ENCODE measurements at places on chromosomes 11 and 22.

GRCh38 chr11:65414776-65415498 is 7.7 kb upstream of the NEAT1 start:
- no peak for DNase-seq

GRCh38 chr11:106950067-106950491 is 68.2 kb downstream of the GUCY1A2 start:
- DNase-seq, result peak; percentile 9

DNA sequence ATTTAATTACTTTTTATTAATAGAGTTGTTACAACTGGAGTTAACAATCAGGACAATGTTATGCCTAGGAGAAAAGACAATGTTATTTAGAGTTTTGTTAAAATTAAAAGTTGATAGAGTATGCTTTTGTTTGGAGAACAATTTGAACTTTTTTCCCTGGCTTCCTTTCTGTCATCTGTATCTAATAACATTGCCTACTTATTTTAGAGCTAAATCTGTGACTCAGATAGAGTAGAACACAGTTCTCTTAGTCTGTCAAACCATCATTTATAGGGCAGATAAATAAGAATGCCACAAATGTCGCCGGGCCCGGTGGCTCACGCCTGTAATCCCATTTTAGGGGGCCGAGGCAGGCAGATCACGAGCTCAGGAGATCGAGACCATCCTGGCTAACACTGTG is 28.9 kb upstream of the YAP1 start:
- DNase-seq, result no peak

DNA sequence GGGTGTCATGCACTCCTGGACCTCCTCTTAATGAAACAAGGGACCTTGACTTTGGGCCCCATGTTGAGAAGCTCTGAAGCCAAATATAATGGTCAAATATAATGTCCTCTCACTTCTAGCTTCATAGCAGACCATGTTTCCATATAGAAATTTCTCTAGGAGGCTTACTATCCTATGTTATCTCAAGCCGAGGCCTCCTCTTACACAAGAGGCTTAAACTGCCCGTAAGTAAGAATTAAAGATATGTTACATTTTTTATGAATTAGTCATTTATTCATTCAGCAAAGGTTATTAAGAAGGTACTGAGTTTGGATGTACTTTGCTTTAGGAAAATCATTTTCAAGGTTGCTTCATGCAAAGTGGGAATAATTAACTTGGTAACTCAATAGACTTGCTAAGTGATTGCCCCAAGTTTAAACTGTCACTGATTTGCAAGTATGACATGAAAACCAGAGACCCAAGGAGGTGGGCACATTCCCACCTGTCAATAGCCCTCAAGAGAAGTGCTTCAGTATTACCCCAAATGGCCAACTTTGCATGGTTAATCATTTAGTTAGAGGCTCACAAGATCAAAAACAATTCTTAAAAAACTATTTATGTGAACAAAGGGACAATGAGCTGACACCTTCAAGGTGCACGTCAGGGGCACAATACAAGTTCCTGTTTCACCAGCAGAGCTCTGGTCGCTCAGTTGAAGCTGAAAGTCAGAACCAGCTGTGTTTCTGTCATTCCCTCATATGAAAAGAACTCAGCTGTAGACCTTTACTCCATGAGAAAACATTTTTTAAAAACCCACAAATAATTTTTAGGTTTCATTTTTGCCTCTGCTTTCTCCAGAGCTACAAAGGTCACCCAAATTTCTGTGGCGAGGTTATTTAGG is 20.9 kb downstream of the BDNF start:
- DNase-seq, result no peak

DNA sequence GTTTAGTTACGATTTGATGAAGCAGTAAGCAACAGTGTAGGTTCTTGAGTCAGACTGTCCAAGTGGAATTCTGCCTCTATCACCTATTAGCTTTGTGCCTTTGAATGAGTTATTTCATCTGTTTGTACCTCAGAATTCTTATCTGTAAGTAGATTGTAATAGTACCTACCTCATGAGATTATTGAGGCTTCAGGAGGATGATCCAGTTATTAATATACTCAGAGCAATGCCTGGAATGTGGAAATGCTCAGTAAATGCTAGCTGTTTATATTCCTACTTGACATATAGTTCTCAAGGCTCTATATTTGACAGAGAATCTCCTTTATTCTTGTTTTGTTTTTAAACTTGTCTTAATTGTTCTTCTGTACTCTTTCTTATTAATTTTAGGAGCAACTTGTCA is 70.1 kb downstream of the SFI1 start:
- DNase-seq, result no peak

DNA sequence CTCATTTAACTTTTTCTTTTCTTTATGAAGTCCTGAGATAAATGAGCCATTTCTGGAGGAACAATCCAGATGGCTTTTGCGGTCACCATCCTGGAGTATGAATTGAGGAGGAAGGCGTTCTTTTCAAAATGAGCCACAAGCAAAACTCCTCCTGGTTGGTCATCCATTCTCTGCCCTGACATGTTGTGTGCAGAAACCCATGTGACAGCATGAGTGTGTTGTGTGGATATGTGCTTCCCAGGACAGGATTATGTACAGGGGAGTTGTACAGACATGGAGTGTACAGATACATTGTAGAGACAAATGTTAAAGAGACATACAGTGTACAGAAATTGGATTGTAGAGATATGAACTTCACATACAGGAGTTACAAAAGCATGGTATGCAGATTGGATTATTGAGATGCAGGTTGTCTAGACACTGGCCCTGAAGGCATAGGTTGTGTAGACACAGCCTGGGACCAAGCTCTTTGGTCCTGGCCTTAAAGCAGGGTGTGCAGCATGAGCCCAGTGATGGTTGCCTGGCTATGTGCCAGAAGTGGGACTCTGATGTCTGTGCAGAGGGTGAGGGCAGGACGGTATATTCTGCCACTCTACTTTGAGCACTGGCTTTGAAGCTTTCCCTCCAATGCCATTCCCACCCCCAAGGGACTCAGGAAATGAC is 178.5 kb upstream of the ZBED5 start:
- DNase-seq, result no peak

- no peak for DNase-seq
Measured at GRCh38 chr11:128628325-128628673, 40.9 kb upstream of the ETS1 start.

DNA sequence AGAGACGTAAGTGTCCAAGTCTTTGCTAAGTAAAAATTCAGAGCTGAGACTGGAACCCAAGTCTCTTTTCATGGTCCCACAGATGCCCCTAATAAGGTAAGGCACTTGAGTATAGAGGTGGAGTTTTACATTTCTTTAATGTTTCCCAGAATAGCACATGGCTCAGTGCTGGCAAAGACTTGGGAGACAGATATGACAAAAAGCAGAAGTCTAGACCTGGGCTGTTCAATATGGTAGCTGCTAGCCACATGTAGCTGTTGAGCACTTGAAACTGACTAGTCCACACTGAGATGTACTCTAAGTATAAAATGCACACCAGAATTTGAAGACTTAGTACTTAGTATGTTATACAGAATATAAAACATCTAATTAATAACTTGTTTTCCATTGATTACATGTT is 17.6 kb downstream of the VSTM5 start:
- no peak for DNase-seq

GRCh38 chr11:65505466-65506289 is 6.8 kb downstream of the MALAT1 start:
- no peak for DNase-seq

DNA sequence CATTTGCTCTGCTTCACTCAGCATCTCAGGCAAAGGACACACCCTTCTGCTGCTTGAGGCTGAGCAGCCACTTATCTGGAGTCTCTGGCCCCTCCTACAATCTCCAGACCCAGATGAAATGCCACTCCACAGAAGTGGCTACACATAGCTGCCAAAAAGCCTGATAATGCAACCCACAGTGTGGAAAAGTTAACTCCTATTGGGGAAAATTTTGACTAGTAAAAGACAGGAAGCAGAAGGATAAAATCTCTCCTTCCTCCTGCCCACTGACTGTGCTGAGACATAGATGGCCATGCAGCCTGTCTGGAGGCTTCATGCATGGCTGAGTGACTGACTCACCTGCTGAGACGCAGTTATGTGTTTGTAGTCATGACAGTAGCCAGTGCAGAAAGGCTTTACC is 92.3 kb upstream of the TEAD1 start:
- DNase-seq, result no peak

DNA sequence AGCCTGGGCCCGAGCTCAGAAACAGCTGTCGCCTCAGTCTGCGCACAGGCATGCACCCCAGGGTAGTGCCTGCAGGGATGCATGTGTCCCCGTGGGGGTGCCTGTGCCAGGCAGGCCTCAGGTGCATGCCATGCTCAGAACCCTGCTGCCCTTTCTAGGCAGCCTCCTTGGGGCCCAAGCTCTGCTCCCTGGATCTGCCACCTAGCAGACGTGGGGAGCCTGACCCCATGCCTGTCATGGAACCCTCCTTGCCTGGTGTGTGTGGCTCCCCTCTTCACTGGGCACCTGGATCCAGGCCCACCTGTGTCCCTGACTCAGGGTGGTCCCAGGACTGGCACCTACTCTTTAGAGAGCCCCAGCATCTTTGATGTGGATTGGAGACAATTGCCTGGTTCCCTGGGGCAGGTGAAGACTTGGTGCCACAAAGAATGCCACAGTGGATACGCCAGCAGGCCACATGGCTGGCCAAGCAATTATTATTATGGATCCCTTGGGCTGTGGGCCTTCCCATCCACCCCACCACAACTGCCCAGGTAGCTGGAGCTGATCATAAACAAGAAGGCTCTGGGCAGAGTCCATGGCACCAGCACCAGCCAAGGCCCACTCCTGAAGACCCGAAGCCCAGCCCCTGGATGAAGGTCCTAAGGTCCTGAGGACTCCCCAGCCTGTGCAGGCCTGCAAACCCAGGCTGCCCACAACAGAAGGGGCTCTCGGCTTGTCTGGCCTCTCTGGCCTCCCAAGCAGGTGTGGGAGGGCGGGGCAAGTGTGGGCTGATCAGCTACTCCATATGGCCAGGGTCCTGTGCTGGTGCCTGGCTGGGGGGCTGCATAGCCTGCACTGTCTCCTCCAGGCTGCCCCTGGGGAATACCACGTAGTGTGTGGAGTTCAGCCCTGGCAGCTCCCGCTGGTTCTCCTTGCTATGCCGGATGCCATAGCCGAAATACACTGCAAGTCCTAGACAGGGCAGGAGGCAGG is 3.8 kb downstream of the SLC7A4 start:
- no peak for DNase-seq
